HCT116 (cell line): ENCODE measurements at places on chromosomes 4 and X.

DNA sequence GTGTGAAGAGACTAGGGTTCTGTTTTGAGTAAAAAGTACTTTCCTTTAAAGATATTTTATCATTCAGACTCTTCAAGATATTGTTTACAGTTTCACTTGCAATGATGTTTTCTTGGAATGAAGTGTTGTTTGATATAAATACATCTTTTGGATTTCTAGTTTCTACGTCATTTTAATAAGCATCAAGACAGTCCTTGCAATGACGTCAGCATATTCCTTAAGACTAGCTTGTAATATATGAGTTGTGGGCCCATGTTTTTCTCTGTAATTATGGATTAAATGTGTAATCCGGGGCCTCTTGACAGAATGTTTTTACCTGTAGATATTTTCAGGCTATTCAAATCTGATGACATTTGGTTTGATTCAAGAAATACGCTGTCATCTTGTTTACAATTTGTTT lies 66.1 kb downstream of the RBMX2 start:
- H3K4me3 ChIP-seq: no peak overlapping the region
- no peaks in the 10 kb centered on the region for H3K36me3 ChIP-seq
- H3K27me3 ChIP-seq: peaks cover 16% of the 10 kb centered on the region
- H3K4me1 ChIP-seq: no peaks in the 10 kb centered on the region
- no peak for DNase-seq

- H3K36me3 ChIP-seq: no peaks in the 10 kb centered on the region
- no peaks in the 10 kb centered on the region for H3K4me1 ChIP-seq
- DNase-seq: no peak
- no peak overlapping the region for H3K4me3 ChIP-seq
- no peaks in the 10 kb centered on the region for H3K27me3 ChIP-seq
These were observed 56.6 kb upstream of the FAM47B start for GRCh38 chrX:34886011-34886410.

DNA sequence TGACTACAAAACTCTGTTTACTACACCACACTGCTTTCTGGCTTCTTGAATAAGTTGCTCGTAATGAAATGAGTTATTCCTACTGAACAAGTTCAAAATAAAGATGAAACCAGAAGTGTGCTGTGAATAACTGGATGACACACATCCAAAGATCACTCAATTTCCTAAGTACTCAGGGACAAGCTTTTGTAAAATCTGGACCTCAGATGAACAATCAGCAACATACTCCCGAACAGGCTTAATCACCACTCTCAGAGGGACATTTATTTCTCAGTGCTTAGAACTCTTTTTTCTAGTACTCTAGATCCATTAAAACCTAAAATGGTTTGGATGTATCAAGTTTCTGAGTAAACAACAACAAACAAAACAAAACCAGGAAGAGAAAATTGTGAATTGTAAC lies 61.5 kb upstream of the EXOC1L start:
- no peak overlapping the region for H3K4me3 ChIP-seq
- no peaks in the 10 kb centered on the region for H3K27me3 ChIP-seq
- no peak for DNase-seq
- peaks cover 15% of the 10 kb centered on the region for H3K4me1 ChIP-seq
- no peak overlapping the region for H3K27ac ChIP-seq
- H3K36me3 ChIP-seq: no peaks in the 10 kb centered on the region

- no peak overlapping the region for H3K27ac ChIP-seq
- no peaks in the 10 kb centered on the region for H3K4me1 ChIP-seq
- no peak for DNase-seq
These were observed 166.7 kb downstream of the SH3KBP1 start for GRCh38 chrX:19720661-19721060.

DNA sequence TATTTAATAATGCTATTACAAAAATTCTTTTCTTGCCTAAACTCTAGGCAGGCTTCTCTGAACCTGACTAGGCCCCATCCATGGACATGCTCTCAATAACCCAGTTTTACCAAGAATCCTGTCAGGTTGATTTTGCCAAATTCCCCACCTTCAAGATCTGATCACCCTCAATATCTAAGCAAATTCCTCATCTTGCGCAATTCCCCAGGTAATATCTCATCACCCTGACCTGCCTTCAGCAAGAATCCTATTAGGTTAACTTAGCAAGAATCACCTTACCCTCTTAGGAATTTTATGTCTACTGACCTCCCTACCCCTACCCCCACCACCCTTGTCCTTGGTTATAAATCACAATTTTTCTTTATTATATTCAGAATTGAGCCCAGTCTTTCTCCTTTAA lies 579.1 kb downstream of the C4orf33 start:
- no peak overlapping the region for H3K27ac ChIP-seq
- no peaks in the 10 kb centered on the region for H3K36me3 ChIP-seq
- no peaks in the 10 kb centered on the region for H3K4me1 ChIP-seq
- H3K27me3 ChIP-seq: no peaks in the 10 kb centered on the region
- no peak for DNase-seq

DNA sequence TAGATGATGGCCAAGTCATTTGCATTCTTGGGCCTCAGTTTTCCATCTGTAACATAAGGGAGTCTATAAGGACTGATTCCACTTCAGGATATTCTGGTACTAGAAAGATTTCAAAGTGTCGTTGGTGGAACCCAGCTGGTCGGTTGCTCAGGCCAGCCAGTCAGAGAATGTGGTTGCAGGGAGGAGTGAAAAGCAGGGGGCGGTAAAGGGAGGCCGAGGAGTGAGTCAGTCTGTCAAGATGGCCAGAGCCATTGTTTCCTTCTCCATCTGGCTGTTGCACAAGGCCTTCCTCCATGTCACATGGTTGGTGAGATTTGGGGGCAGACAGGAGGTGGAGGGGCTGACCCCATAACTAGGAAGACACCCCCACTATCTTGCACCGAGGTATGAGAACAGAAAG lies 38.2 kb downstream of the STARD8 start:
- H3K4me1 ChIP-seq: no peaks in the 10 kb centered on the region
- no peak overlapping the region for H3K27ac ChIP-seq
- no peak for DNase-seq
- no peak overlapping the region for H3K4me3 ChIP-seq
- no peaks in the 10 kb centered on the region for H3K36me3 ChIP-seq
- no peaks in the 10 kb centered on the region for H3K27me3 ChIP-seq

- no peaks in the 10 kb centered on the region for H3K27me3 ChIP-seq
- H3K36me3 ChIP-seq: no peaks in the 10 kb centered on the region
- H3K4me3 ChIP-seq: peak overlapping the region; percentile 68
- H3K27ac ChIP-seq: peak overlapping the region; percentile 79
- peaks cover 27% of the 10 kb centered on the region for H3K4me1 ChIP-seq
These were observed 1.2 kb downstream of the MSN start for GRCh38 chrX:65668377-65669310.

- H3K4me1 ChIP-seq: no peaks in the 10 kb centered on the region
- no peaks in the 10 kb centered on the region for H3K36me3 ChIP-seq
- H3K4me3 ChIP-seq: no peak overlapping the region
- no peak overlapping the region for H3K27ac ChIP-seq
These were observed 105.4 kb downstream of the MTNR1A start for GRCh38 chr4:186449954-186450353.

GRCh38 chrX:130039847-130040246 lies 57.4 kb downstream of the BCORL1 start:
- DNase-seq: no peak
- no peaks in the 10 kb centered on the region for H3K36me3 ChIP-seq
- no peaks in the 10 kb centered on the region for H3K4me1 ChIP-seq
- H3K27ac ChIP-seq: no peak overlapping the region

DNA sequence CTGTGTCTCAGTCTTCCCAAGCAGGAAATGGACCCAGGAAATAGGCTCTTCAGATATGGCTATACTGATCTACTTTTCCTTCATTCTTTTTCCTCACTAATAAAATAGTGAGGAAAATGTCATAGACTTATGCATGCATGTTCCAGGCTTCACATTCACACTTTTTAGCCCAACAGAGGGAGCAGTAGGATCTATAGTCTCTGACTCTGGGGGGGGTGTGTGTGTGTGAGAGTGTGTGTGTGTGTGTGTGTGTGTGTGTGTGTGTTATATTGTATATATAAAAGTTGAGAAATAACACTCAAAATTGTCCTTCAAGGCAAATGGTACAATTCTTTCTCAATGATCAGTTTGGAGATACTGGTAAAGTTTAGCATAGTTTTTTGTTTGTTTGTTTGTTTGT lies 297.2 kb upstream of the GALNT7 start:
- H3K27me3 ChIP-seq: no peaks in the 10 kb centered on the region
- DNase-seq: peak; percentile 13
- H3K27ac ChIP-seq: no peak overlapping the region
- H3K36me3 ChIP-seq: no peaks in the 10 kb centered on the region

GRCh38 chr4:184949020-184949419 lies 69.3 kb upstream of the HELT start:
- H3K27me3 ChIP-seq: no peaks in the 10 kb centered on the region
- H3K27ac ChIP-seq: no peak overlapping the region
- DNase-seq: no peak

GRCh38 chr4:20574986-20575385 lies 125.3 kb upstream of the PACRGL start:
- H3K4me3 ChIP-seq: no peak overlapping the region
- H3K36me3 ChIP-seq: no peaks in the 10 kb centered on the region
- H3K27ac ChIP-seq: no peak overlapping the region

GRCh38 chr4:146095860-146096259 lies 79.7 kb upstream of the LSM6 start:
- H3K27me3 ChIP-seq: no peaks in the 10 kb centered on the region
- no peak overlapping the region for H3K4me3 ChIP-seq
- H3K27ac ChIP-seq: no peak overlapping the region
- no peaks in the 10 kb centered on the region for H3K36me3 ChIP-seq

DNA sequence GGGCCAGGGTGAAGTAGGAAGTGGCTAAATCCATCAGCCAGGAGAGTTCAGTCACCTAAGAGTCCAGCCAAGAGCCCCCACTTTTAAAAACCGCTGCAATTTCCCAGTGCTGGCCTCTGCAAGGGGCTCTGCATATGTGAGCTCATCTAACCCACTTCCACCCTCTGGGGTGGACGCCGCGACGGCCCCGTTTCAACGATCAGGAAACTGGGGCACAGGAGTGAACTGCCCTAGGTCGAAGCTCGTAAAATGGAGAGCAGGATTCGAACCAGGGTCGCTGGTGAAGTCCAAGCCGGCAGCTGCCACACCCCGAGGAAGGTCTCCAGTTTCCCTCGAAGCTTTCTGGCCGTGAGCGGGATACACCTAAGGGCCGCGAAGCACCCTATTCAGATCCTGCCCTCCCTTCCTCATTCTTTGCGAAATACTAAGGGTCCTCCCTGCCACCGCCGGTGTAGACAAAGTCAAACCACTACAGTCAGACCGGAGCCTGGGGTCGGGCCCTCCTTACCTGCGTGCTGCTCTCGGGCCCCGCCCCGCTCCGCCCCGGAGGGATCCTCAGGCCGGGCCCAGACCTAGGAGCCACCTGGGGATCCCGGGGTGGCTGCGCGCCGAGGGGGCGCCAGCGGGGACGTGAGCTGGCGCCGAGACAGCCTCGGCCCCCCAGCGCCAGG lies 446 bp downstream of the EVC2 start:
- no peak overlapping the region for H3K27ac ChIP-seq
- no peak overlapping the region for H3K4me3 ChIP-seq

- H3K27ac ChIP-seq: no peak overlapping the region
- H3K4me3 ChIP-seq: no peak overlapping the region
- no peaks in the 10 kb centered on the region for H3K36me3 ChIP-seq
These were observed 110.5 kb downstream of the KDR start for GRCh38 chr4:55014876-55015275.

- H3K4me1 ChIP-seq: peaks cover 35% of the 10 kb centered on the region
- H3K4me3 ChIP-seq: peak overlapping the region; percentile 67
- no peaks in the 10 kb centered on the region for H3K27me3 ChIP-seq
- H3K27ac ChIP-seq: peak overlapping the region; percentile 93
- H3K36me3 ChIP-seq: no peaks in the 10 kb centered on the region
These were observed 155.0 kb upstream of the MAP3K15 start for GRCh38 chrX:19670321-19670750.

DNA sequence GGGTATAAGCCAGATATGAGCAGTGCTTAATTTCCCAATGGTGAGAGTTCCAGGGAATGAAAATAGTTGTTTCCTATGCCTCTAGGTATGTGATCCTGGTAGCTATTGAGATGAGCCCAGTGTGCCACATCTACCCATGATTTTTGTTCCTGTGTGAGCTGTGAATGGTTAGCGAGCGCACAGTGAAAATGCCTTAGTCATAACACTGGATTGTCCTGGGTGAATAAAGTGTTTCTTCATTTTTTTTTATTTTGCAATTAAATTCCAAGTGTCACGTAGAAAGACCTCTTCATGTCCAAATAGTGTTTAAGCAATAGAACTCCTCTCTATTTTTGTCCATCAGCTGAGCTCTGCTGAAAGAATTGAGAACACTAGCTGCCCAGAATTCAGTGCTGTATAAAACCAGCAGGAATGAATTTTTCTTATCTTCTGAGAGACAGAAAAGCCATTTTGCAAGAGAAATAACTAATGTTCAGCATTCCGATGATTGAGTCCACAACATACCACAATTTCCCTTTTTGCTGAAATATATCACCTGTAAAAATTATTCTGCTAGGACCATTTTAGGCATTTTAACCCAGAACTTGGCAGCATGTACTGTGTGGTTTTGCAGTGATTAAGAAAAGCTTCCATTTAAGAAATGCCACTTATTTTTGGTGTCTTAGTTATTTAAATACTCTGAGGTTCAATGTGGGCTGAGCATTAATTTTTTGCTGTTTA lies 5.6 kb downstream of the MAOA start:
- H3K4me1 ChIP-seq: peaks cover under 1% of the 10 kb centered on the region; the same call in 1 of the 2 replicates
- H3K36me3 ChIP-seq: no peaks in the 10 kb centered on the region
- DNase-seq: no peak
- H3K4me3 ChIP-seq: no peak overlapping the region
- H3K27ac ChIP-seq: no peak overlapping the region

GRCh38 chr4:147388018-147388417 lies 92.9 kb upstream of the EDNRA start:
- H3K4me3 ChIP-seq: no peak overlapping the region
- no peak overlapping the region for H3K27ac ChIP-seq
- H3K36me3 ChIP-seq: no peaks in the 10 kb centered on the region
- no peaks in the 10 kb centered on the region for H3K4me1 ChIP-seq
- DNase-seq: no peak

DNA sequence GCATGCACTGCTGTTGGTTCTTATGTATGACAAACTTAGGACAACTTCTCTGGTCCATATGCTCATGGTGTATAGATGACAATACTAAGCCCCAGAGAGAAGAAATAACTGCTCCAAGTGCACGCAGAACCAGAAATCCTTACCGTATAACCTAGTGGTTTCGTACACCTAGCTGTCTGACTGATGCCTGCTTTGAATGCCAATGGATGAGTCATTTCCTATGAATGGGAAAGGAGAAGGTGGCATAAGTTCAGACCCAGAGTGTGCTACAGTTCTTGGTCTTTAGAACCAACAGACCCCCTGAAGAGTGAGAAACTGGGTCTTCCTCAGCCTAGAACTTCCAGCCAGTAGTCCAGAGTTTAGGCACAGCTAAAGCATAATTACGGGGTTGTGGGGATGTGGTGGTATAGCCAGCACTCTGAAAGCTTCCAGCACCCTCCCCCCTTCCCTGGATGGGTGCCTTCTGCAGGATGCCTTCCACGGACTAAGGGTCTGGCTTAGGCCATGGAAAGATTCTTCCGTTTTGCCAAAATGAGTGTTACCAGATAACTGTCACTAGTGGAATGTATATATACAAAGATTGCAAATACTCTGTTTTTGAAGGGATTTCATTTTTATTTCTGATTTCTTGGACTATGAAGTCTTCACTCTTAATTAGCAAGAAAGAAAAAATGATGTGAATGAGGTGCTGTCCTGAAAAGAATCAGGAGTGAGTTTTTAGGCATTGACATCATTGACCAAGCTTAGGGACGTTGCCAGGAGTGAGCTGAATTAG lies 84.6 kb upstream of the PACRGL start:
- H3K4me3 ChIP-seq: peak overlapping the region; percentile 7; the same call in 1 of the 2 replicates
- peaks cover 23% of the 10 kb centered on the region for H3K4me1 ChIP-seq

GRCh38 chrX:1336948-1337779 lies 579 bp downstream of the IL3RA start:
- no peaks in the 10 kb centered on the region for H3K27me3 ChIP-seq
- no peak for DNase-seq
- no peaks in the 10 kb centered on the region for H3K4me1 ChIP-seq
- H3K36me3 ChIP-seq: no peaks in the 10 kb centered on the region
